NCI-H446 (cell line): ENCODE measurements at places on chromosomes 16 and 17.

GRCh38 chr16:30876867-30877266 lies 17.0 kb downstream of the BCL7C start:
- no peak for DNase-seq

- DNase-seq: no peak
Measured at GRCh38 chr16:10408824-10409381, 23.0 kb downstream of the ATF7IP2 start.

GRCh38 chr16:30778549-30779244 lies 8.3 kb downstream of the ZNF629 start:
- DNase-seq: no peak

GRCh38 chr17:19362277-19363113 lies at the start of gene B9D1:
B9D1 (minus strand) TSS chr17:19362723; CDS start chr17:19362569, 154 bp downstream.
- DNase-seq: peak; percentile 82

- DNase-seq: no peak
Measured at GRCh38 chr16:546909-547770, 13.1 kb upstream of the PRR35 start.

- no peak for DNase-seq
Measured at GRCh38 chr17:5919089-5919488, 151.1 kb upstream of the WSCD1 start.

GRCh38 chr16:84537491-84538151 lies 33.2 kb upstream of the MEAK7 start:
- DNase-seq: no peak

- DNase-seq: no peak
Measured at GRCh38 chr17:76307966-76308338, at the start of gene QRICH2. QRICH2 (minus strand) TSS chr17:76308276; CDS start chr17:76307998, 278 bp downstream.

DNA sequence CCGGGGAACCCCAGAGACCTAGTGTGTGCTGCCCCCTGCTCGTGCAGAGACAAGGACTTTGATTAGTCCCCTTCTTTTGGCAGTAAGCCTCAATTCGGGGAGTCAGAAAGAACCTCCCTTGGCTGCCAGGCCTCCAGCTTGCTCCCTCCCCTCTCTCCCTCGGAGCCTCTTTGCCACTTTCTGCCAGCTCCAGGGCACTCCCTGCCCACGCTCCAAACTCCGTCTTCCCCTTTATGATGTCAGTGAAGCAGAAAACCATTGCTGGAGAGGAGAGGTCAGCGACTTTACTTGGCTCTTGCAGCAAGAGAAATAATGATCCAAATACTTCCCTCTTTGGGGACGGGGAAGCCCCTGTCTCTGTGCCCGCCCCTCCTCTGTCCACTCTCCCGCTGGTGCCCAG lies 28.1 kb downstream of the TTYH2 start:
- no peak for DNase-seq

GRCh38 chr17:69869667-69870066 lies 205.4 kb upstream of the KCNJ16 start:
- no peak for DNase-seq

DNA sequence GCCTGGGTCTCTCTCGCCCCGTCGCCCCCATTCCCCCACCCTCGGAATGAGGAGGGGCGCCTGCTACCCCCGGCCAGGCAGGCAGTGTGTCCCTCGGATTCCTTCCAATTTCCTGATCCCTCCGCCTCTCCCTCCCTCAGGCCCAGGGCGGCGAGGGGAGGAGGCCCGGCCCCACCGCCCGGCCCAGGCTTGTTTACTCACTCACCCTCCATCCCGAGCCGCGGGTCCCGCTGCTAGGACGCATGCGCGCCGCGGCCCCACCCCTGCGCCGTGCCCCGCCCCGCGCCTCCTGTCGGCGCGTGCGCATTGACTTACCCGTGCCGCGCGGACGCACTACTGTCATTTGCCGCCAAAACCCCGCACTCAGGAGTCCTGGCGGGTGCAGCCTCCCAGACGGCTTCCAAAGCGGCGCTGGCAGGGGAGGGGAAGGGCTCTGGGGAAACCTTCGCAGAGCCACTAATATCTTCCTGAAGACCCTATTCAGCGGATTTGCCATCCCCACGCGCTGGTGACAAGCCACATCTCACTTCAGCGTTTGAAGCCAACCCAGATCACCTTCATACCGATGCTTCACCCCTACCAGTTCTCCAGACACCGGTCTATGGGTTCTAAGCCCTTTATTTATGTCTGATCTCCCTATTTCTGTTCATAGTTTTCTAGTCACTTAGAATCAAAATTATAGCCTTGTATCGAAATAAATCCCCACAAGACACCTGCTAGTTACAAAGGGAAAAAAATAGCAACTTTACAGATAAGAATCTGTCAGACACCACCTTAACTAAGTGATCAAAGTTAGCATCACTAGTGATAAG lies at the start of gene EZH1:
Gene EZH1, minus strand, starts transcription at position 235 of the 812 bp plus-strand sequence. CDS start 16,099 bp downstream, outside the sequence.
- DNase-seq: peak; percentile 89

GRCh38 chr17:31418773-31419350 lies 27.4 kb downstream of the RAB11FIP4 start:
- no peak for DNase-seq

DNA sequence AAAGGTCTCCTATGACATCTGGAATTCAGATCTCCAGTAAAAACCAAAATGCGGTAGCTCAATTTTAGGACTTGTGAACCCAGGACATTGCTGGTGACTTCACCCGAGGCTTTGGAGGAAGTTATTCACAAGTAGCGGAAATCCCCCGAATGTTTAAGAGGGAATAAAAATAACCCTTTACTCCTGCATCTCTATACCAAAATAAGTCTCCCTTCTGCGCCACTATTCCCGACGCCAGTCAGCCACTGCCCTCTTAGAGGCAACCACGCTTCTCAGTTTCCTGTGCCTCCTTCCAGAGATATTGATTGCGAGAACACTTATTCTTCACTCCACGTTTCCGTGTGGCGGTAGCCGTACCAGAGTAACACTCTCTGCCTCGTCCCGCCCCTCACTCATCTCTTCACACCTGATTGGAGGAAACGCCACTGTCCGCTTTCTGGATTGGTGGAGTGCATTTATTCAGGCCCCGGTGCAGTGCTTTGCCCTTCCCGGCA lies 27.4 kb downstream of the EMP2 start:
- DNase-seq: no peak

GRCh38 chr17:55731586-55732250 lies 9.1 kb upstream of the TMEM100 start:
- DNase-seq: no peak

DNA sequence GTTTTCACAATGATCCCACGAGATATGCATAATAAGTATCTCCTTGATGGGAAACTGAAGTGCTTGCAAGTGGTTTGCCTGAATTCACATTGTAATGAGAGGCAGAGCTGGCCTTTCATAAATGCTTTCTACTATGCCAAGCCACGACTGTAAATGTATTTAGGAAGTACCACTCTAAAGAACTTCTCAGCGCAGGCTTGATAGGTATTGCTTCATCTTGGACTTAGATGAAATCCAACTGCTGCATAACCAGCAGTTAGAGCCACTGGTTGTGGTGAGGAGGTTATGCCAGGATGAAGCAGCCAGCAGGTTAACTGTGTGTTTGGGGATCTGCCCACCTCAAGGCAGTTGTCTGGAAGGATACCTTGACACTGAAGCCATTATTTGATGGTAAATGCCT lies 26.8 kb downstream of the MARCHF10 start:
- no peak for DNase-seq

GRCh38 chr17:65472666-65473309 lies 88.7 kb downstream of the AXIN2 start:
- no peak for DNase-seq

DNA sequence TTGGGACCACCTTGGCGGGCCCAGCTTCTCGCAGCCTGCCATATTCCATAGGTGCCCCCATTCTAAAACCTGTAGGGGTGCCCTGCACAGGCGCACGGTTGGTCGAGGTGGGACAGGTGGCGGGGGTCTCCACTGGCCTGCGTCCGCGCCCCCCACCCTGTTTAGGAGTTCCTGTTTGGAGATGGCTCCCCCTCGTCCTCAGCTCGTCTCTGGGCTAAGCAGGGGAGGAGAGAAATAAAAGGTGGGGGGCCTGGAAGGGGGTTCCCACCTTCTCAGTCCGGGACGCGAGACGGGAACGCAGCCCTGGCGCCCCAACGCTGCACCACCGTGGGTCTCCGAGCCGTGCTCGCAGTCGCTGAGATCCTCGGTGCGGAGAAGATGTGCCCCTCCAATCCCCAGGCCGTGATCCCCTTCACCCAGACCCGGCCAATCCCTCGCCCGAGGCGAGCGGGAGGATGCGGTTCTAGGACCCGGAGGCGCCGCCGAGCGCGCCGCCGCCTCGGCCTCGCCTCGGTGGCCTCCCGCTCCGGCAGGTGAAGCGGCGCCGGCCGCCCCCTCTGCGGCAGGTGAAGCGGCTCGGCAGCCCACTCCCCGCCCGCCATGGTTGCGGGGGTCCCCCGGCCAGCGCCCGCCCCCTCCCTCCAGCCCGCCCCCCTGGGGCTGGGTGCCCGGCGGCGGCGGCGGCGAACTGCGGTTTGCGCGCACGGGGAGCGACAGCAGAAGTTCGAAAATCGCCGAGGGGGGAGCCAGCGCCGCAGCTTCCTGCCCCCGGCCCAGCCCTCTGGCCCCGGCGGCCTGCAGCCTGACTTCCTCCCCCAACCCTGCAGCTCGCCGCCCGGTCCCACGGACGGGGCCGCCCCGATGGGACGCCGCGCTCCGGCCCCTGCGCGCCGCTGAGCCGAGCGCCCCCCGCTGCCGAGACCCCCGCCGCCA lies at the start of gene FMNL1:
Gene FMNL1, plus strand, starts transcription at position 805 of the 933 bp plus-strand sequence. CDS start 240 bp downstream, outside the sequence.
- DNase-seq: no peak

GRCh38 chr17:77753246-77753645 lies 205.3 kb upstream of the TNRC6C start:
- DNase-seq: no peak

DNA sequence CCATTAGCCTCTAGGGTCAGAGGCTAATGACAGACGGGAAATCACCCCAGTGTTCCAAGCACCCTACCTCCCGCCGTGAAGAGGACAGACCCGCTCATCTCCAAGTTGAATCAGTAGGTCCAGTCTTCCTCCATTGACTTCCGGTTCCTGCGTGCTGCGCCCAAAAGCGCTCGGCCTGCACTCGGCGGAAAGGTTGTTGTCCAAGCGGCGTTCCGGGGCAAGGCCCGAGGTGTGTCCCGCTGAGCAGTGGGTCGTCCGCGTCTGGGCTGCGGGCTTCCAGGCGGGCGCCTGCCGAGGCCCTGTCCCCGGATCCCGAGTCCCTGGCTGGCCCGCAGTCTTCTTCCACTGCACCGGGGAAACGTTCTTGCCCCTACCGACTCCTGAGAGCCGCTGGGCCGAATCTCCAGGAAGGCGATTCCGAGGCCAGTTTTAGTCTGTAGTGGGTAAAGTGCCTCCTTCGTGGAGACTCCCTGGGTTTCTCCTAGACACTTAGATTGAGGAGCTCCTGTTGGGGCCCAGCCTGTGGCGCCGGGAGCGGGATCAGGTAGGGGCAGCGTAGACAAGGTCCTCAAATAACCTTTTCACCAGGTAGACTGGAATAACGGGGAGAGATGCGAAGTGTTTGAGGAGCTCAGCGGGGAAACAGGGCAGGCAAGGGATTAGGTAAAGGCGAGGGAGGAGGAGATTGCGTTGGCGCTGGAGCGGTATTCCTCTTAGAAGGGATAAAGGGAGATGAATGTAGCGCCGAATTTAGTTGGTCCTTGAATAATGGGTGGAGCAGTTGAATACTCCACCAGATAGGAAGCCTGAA lies at the start of gene TEFM:
Gene TEFM, minus strand, starts transcription at position 138 of the 811 bp plus-strand sequence. Its CDS starts 40 bp downstream, at position 98.
- DNase-seq: peak; percentile 68

DNA sequence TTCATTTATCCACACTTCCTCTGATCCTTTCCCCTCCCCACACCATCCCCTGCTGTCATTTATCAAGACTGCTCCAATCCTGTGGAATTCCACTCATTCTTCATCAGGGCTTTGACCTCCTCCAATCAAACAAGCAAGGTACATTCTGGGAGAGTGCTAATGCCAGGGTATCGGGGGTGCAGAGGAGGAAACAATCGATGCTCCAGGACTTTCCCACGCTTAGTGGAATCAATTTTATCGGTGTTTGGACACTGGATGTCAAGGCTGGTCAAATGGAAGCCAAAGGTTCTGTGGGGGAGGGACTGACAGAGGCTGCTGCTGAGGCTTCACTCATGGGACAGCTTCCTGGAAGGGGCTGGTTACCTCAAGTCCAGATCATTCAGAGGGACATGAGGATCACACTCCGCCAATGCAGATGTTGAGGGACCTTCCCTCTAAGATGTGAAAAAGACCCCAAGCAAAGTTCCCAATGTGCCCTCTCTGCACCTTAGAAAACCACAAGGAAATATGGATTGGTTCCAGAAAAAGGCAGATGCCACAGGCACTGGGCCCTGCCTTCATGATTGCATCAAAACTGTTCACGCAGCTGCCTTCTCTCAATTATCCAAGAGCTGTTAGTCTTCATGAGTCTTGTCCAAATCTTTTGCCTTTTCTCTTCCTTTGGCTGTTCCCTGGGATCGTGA lies 44.7 kb upstream of the SOX9 start:
- no peak for DNase-seq

DNA sequence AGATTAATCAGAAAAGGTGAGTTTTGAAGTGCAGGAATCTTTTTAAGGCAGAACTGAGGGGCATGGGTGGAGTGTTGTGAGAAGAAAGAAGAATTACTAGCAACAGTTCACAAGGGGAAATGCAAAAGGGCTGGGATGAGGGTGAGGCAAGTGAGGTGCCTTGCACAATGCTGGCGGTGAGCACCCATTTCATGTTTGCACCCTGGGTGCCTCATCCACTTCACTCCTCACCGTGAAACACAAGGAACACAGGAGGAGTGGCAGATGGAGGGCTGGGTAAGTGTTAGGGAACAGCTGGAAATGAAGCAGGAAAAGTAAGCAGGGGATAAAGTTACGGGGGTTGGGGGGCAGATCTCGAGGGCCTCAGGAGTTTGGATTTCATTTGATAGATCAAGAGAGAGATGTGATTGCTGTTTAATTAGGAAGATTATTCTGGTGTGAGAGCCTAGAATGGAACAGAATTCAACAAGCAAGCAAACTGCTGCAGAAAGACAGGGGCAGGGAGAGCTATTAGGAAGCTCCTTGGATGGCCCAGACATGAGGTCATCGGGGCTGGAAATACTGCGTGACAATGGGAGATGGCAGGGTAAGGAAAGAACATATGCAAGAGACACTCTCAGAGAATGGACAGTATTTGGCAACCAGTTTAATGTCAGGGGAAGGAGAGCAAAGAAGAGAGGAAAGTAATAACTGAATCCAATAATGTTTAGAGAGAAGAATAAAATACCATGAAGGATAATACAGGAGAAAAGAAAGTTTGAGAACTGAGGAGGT lies 8.3 kb upstream of the HEATR6 start:
- no peak for DNase-seq

DNA sequence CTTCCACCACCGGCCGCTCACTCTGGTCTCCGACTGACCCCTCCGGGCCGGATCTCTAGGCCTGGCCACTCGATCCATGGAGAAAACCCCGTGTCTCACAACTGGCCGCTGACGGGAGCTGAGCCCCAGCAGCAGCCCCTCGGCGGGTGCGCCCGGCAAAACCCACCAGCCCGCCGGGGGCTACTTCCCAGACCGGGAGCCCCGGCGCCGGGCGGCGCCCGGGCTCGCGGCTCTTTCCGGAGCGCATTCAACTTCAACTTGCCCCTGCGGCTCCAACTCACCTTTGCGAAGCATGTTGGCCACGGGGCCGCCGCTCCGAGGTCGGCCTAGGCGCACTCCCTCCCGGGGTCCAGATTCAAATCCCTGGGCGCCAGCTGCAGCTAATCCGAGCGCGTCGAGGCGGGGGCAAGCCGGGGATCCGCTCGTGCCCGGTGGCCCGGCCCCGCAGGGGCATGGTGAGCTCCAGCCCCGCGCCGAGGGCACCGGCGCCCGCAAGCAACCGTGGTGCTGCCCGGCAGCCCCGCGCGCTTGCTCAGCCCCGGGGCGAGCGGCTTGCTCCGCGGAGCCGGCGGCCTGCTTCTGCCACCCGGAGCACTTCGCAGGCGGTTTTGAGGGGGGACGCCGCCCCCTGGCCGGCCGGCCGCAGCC lies 438 bp downstream of the RTN4RL1 start:
- DNase-seq: no peak

GRCh38 chr16:54226296-54227010 lies 60.1 kb downstream of the IRX3 start:
- no peak for DNase-seq
